GM19239 (cell line): ENCODE measurements at places on chromosomes 11 and 22.
A peak's percentile ranks its signal among the peaks of the same experiment; 100 is the strongest.

GRCh38 chr11:86670911-86671310, 1.5 kb downstream of the ME3 start:
- no peak for DNase-seq

GRCh38 chr11:64566915-64567891, 23.8 kb upstream of the SLC22A12 start:
- DNase-seq, result no peak

DNA sequence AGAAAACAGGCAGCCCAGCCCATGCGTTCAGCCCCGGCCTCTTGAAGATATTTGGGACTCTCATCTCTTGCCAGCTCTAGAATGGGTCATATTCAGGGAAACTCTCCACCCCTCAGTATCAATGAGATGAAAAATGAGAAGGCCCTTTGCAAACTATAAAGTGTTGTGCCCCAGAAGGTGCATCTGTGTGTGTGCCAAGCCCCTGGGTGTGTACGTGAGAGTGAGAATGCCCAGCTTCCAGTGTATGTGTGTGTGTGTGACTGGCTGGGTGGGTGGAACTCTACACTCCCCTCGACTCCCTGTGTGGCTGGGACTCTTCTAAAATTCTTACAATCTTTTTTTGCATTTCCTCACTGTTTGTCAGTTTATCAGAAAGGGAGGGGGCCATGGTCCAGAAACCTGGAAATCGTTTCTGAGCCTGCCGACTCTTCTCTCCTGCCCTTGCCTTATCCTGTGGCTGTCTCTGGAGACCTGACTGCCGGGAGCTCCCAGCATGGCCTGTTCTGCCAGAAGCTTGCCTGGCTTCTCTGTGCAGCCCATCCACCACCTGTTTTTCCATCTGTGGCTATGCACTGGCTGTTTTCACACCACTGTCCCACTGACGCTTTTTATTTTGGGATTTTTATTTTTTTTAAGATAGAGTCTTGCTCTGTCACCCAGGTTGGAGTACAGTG, 1.2 kb downstream of the P2RY6 start:
- no peak for DNase-seq

DNA sequence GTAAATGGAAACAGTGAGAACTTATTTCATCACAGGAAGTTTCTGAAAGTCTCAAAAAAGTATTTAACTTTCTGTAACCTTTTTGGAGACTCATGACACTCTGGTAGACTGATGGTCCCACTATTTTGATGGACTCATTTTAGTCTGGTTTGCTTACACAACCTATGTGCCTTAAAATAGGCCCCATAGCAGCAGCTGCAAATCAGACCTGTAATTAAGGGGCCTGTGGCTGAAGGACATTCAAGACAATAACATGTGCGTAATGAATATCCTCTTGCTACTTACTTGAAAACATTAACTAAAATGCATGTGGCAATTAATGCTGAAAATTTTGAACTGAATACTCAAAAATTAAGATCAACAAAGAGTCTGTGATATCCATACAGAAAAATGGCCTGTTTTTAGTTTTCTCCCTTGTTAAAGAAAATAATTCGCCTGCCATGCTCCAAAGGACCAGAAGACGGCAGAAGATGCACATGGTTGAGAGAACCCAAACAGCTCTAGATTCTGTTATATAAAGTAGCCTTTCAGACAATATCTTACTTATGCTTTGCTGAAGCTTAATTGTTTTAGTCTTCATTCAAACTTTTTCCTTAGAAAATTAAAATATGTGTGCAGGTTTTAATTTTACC, 568.5 kb downstream of the KCNA4 start:
- no peak for DNase-seq

DNA sequence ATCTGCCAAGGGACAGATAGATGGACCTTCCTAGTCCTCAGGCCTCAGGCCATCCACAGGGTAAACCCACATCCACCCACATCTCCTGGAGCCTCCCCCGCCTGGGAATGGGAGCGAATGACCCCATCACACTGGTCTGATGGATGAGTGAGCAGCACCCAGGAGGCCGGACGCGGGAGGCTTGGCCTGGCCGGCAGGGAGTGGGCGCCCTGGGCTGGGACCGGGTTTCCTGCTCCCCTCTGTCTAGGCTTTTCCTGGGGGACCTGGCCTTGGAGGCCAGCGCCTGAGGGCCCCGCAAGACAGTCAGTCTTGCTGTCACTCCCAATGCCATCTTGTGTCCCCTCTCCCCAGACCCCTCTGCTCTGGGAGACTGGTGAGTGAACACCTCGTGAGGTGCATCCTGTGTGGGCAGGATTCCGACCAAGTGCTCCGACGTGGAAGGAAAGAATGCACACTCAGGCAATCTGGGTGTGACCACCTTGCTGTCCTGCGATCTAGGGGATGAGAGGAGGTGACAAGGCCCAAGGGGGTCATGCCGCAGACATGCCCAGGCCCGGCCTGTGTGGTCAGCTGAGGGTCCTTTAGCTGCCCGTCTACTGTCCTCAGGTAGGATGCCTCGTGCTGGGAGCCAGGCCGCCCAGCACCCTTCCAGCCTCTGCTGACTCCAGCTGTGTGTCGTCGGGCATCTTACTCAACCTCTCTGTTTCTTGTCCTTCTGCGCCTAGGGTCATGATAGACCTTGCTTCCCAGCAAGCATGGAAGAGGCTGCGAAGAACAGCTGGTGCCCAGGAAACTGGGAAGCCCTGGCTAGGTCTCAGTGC, 26.5 kb upstream of the WNT7B start:
- DNase-seq, result no peak

DNA sequence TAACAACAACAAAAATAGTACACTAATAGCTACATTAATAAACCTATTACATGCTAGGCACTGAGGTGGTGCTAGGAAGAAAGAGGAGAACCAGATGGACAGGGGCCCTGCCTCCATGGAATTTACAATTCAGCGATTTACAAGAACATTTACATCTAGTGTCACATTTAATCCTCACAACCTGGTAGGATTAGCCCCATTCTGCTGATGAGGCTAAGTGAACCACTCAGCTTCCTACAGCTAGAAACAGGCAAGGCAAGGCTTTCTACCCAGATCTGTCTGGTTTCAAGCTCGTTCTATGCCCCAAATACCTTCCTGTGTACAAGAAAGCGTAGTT, 368.4 kb downstream of the BUD13 start:
- no peak for DNase-seq

DNA sequence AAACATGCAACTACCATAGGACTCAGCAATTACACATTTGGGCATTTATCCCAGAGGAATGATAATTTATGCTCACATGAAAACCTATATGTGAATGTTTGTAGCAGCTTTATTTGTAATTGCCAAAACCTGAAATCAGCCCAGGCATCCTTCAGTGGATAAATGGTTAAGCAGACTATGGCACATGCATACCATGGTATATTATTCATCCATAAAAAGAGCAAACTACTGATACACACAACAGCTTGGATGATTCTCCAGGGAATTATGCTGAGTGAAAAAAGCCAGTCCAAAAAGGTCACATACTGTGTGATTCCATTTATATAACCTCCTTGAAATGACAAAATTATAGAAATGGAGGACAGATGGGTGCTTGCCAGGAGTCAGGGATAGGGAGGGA, 86.7 kb downstream of the ALX4 start:
- DNase-seq, result no peak

GRCh38 chr22:24436553-24436952, 9.2 kb downstream of the ADORA2A start:
- no peak for DNase-seq

- no peak for DNase-seq
Measured at GRCh38 chr11:77400775-77401449, 73.0 kb downstream of the PAK1 start.

GRCh38 chr11:15157181-15157580, 42.5 kb downstream of the INSC start:
- no peak for DNase-seq

GRCh38 chr11:35362521-35362980, 56.8 kb downstream of the SLC1A2 start:
- no peak for DNase-seq

- DNase-seq, result no peak
Measured at GRCh38 chr11:62921573-62922188, 518 bp upstream of the CHRM1 start.

DNA sequence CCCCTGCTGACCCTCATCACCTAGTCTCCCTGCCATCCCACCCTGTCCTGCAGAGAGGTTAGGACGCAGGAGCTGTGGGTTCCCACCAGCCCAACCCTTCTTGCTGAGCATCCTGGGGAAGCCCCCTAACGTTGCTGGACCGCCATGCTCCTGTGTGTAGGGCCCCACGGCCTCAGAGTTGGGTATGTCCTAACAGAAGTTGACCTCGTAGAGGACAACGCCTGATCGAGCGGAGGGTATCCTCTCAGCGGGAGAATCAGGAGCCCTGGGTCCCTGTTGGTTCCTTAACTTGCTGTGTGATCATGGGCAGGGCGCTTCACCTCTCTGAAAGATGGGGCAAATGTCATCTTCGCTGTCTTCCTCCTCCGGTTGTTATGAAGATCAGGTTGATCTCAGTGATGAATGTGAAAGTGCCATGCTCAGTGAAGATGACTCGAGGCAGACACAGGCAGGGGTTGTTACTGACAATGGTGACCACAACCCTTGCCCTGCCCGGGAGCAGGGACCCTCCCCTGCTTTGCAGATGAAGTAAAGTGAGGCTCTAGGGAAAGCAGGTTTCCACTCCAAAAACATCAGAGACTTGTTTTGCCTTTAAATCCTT, 19.3 kb upstream of the CD5 start:
- no peak for DNase-seq

DNA sequence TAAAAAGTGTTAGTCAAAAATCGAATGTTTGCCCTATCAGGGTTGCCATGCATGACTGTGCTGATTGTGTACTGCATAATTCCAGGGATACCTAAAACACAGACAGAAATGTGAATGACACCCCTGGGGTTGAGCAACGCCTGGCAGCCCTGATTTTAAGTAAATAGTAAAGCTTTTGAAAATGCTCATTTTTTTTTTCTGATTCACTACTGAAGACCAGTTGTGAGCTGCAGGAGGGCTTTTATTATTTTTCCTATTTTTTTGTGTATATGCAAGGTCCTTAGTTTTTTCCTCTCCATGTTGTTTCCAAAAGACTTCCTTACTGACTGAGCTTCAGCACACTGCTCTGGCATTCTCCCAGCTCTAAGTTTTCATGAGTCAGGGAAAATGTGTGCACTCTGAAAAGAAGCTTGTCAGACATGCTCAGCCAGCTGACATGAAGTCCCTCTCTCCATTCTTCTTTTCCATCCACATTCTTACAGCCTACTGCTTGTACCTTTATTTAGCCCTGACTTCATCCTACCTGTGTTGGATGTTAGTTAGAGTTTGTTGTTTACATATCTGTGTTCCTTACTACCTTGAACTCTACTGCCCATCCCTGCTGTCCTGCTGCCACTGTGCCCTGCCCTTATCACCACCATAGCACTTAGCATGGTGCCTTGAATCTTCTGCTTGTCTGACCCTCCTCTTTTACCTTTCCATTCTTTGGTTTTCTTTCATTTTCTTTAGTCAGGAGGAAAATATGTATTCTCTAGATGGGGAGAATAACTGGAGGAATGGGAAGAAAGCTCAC, 79.5 kb downstream of the HORMAD2 start:
- DNase-seq, result no peak

- DNase-seq, result peak; percentile 75
Measured at GRCh38 chr22:43346521-43346929, 3.4 kb upstream of the SCUBE1 start.

DNA sequence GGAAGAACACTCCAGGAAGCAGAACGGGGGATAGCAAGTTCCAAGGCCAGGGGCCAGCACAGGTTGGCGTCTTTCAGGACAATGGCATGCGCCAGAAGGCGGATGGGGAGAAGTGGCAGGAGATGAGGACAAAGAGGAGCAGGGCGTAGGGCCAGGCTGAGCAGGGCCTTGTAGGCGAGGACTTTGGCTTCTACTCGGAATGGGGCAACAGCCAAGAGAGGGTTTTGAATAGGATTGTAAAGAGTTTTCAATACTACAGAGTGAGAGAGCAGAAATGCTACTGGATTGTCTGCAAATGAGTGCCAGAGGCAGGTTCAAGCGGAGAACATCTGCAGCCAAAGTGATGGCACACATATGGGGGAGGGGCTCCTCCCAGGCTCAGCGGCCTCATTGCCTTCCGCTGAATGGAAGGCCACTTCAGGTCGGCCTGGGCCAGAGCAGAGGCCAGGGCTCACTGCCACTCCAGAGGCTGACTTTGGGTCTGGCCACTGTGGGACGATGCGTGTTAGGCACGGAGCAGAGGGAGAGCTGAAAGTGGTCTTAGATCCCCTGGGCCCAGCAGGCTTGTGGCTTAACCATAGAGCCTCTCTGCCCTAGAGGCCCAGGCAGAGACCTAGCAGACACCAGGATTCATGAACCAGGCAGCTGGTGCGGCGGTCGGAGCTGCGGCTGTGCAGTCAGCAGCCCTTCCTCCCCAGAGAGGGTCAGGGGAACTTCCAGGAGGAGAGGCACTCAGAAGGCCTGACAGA, 118.2 kb downstream of the DSCAML1 start:
- no peak for DNase-seq

DNA sequence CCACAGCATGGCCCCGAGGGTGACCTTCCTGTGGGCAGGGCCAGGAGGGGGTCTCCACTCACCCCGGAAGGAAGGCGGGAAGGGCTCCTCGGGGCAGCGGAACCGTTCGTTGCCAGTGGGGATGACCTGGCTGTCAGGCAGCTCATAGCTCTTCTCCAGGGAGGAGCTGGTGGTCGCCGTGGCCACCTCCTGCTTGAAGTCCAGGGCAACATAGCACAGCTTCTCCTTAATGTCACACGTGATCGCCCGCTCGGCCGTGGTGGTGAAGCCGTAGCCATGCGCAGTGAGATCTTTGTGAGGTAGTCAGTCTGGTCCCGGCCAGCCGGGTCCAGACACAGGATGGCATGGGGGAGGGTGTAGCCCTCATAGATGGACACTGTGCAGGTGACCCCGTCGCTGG, 31.5 kb upstream of the SYT8 start:
- DNase-seq, result no peak

DNA sequence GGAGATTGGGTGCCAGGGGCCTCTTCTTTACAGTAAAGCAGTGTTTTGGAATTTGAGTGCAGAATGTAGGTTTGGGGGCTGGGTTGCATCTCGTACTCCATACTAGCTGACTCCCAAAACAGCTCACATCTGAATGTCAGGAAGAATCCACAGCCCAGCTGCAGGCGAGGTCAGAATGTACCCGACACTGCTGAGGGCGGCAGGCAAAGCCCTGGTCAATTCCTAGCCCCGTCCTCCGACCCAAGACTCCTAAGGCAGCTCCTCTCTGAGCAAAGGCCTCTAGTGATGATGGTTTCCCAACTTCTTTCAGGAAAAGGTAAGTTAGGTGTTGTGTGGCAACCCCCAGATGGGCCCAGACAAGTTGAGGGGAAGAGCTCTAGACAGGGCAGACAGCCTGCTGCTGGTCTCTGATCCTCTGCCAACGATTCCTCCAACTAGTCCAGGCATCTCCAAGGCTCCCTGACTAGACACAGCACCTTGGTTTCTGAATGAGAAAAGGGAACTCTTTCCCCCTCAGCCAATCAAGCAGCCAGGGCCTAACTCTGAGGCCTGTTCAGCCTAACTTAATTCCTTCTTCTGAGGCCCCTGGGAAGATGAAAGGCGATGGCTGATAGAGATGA, 8.6 kb downstream of the LARGE2 start:
- no peak for DNase-seq
